Vagina (tissue), 2 donors: ENCODE measurements at places on chromosomes 13 and 19.

- no peak for DNase-seq
Observed at GRCh38 chr13:31885994-31886393, 145.6 kb upstream of the FRY start.

DNA sequence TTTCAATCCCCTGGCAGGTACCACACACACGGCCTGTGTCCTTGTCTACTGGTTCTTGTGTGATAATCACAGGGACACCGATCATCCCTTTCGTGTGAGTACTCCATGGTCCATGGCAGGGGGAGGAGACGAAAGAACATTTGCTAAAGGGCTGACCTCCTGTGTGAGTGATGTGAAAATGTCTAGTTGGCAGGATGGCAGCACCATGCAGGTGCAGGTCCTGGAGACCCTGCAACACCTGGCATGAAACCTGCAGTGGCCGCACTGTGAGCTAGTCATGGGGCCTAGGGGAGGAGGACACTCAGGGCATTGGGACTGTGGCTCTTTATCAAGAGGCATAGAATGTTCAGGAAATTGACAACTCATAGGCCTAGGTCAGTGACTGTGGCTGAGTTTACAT lies 22.9 kb upstream of the LGALS14 start:
- no peak for DNase-seq

DNA sequence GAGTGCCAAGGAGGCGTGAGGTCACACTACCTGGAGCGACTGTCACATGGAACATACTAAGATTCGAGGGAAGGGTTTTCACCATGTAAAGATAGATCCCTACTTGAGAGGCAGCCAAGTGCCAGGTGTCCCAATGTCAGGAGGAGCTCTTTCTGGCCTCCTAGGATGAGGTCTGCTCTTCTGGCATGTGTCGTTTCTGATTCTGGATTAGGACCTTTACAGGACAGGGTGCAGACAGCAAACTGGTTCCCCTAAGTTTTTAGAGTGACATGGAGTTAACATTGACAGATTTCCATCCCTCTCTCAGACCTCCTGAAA lies 75.3 kb downstream of the ZNF536 start:
- no peak for DNase-seq

GRCh38 chr13:77338961-77339401 lies 12.1 kb upstream of the MYCBP2 start:
- no peak for DNase-seq

DNA sequence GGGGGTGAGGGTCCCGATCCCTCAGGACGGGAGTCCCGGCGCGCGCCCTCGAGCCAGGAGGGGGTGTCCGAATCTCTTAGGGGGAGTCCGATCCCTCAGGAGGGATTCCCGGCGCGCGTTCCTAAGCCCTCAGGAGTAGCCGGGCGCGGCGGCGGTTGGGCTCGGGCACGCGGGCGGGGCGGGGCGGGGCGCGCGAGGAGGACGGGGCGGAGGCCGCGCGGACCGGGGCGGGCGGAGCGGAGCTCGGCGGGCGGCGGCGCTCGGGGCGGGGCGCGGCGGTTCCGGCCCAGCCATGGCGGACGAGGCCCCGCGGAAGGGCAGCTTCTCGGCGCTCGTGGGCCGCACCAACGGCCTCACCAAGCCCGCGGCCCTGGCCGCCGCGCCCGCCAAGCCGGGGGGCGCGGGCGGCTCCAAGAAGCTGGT lies at the start of gene CUL4A:
Gene CUL4A, plus strand, starts transcription at position 278 of the 423 bp plus-strand sequence. Its CDS starts 15 bp downstream, at position 293.
- DNase-seq, result no peak

DNA sequence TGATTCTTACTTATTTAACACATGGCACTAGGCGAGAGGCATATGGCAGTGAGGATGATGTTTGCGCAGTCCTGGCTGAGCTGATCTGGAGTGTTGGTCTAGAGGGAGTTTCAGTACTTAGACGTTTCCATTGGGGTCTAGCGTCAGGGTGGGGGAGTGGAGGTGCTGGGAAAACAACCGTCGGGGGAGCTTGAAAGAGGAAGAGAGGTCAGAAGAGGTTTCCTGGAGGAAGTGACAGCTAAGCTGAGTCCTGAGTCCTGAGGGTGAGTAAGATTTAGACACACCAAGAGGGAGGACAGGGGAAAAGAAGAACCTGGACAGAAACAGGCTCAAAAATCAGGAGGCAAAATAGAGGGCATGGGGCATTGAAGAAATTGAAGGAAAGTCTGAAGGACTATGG lies 81.4 kb downstream of the ALOX5AP start:
- DNase-seq, result no peak

GRCh38 chr13:53012707-53013106 lies 15.9 kb upstream of the OLFM4 start:
- no peak for DNase-seq
